ENCODE measurements at places on chromosomes 6 and 20.

DNA sequence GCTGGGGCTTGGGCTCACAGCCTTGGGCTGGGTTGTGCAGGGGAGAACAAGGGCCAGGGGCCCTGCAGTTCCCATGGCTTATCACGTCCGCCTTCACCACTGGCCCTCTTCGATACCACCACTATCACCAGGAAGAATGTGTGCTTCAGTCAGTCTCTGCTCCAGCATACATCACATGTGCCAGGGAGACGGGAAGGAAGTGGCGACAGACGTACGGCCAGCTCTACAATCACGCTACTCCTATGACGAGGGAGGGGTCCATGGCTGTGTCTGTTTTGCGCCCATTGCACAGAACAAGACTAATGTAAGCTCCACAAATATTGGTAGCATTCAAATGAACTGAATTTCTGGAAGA is 72.1 kb downstream of the TRAM2 start:
- no peak for DNase-seq

DNA sequence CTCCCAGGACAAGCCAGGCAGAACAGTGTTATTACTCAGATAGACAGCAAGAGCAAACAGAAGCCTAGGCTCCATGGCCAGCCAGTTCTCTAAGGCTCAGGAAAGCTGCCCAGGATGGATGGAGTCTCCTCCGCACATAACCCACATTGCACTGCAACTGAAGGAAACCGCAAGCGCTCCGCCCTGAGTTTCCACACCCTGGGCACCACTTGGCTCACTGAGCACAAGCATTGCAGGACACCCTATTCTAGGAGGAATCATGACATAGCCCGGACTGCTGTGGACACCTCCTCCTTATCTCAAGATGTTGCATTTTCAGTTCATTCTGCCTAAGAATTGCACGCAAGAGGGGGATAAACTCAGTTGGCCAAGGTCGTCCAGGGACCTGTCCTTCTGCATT is 42.9 kb downstream of the LINC00237 start:
- DNase-seq = no peak

DNA sequence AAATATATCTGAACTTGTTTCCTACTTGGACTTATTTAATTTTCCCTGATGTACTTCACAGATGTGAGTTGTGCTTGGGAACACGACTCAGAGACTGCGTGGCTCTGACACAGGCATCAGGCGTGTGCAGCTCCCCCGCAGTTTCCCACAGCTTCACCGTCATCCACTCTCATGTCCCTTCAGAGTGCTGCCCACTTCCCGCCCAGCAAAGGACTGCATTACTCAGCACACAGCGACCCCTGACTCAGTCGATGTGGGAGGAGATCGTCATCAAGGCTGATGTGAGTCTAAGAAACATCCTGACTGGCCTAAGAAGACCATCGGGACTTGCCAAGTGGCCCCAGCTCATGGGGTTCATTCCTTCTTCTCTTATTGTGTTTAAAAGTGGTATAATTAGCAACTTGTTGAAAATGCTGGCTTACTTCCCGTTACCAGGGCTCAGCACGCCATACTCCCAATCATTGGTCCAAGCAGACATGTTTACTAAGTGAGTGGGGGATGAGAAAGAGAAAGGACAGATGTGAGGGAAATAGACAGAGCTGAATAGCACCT is 539.4 kb upstream of the JARID2 start:
- no peak for DNase-seq

DNA sequence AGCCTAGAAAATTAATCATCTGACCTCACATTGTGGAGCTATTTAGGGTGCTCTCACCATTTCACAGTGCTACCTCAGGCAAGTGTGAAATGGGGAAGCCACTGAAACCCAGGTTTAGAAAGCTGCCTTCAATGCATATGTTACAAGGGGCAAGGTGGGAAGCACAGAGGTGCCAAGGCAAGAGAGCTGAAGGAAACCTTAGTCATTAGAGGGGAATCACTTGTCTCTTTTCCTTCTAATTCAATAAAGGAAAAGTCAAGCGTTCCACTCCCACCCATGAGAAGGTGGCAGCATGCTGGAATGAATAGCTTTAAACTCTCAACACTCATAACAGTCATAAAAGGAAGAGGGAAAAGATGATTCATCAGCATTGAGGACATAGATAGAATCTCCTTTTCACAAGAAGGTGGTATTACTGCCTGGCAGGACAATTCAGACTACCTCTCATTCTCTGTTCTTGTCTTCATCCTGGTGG is 251.9 kb upstream of the IRAK1BP1 start:
- DNase-seq = no peak

DNA sequence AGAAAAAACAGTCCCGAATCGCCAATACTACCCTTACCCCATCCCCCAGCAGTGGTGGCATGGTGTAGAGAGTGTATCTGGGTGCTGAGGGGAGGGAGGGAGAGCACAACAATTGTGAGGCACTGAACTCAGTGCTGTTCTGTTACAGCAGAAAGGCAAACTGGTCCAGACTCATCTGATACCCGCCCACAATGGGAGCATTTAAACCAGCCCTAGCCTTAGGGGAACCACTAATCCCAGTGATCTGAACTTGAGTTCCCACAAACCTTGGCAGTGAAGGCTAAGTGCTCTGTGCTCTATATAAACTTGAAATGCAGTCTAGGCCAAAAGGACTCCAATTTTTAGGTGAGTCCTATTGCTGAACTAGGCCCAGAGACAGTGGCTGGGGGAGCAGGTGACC is 666.4 kb upstream of the PTCHD4 start:
- no peak for DNase-seq

DNA sequence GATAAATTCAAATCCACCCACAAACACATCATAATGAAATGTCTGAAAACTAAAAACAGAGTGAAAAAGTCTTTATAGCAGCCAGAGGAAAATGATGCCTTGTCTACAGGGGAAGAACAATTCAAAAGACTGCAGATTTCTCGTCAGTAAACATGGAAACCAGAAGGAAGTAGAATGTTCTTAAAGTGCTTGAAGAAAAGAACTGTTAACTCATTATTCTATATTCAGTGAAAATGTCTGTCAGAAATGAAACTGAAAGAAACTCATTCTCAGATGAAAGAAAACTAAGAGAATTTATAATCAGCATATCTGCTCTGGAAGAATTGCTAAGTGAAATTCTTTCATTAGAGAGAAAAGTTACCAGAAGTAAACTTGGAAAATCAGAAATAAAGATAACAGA is 416.1 kb downstream of the TBC1D32 start:
- DNase-seq = no peak

DNA sequence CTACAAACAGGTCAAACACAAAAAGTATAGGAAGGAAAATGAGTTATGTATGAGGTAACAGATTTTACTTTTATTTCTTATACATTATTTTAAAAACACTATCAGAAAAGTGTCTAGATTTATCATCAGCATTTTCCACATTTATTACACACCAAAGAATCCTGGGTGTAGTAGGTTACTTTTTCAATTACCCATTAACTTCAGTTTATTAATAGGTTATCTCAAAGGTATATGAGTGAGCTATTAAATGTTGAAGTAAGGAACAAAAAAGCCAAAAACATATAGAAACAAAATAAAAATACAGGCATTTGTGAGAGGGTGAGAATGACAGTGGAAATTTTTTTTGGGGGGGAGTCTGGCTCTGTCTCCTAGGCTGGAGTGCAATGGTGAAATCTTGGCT is 150.5 kb downstream of the SIM1 start:
- no peak for DNase-seq

DNA sequence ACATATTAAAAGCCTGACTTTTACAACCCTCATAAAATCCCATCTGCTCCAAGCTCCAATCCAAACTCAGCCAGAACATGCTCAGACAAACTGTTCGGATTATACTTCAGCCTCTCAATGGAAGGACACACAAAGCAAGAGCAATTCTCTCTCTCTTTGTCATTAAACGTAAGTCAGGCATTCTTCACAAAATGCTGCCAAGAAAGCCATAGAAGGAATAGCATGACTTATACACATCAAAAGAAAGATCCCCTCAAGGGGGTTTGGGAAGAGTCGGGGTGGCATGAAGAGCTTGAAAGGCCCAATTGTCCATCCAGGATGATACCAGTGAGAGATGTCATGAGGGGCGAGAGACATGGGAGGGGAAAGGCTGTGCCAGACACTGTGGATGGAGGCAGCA is 268.9 kb downstream of the PREX1 start:
- no peak for DNase-seq

DNA sequence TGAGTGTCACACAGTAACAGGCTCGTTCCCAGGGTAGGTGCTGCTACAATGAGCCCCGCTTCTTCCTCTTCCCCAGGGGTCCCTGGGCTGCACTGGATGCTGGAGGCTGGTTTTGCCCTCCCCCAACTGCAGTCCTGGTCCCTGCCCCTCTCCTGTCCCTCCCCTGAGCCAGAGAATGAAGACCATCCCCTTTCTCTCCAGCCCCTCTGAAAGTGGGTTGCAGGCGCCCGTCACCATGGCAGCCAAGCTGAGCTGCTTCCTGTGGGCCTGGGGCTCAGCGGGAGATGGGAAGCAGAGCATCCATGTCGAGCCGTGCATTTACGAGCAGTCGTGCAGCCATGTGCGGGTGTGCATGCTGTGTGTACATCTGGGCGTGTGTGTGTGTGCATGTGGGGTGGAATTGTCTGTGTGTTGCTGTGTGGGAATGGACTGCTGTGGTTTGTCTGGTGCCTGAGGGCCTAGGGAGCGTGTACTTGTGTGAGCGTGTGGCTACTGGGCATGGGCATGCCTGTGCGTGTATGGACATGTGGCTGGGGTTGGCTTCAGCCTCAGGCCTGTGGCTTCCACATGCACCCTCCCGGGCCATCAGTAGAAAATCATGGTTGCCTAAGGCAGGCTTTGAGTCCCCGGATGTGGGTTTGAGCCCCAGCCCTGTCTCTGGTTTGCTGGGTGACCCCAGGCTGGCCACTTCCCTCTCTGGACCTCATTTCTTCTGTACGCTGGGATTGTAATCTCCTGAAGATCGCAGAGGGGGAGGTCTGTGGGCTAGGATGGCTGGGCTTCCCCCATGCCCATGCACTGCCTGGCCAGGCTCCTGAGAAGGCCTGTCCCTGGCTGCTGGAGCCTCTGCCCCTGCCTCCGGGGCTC is 48.8 kb downstream of the SRC start:
- DNase-seq = no peak

GRCh38 chr6:64777941-64778785 is 928.9 kb downstream of the EYS start:
- no peak for DNase-seq

- DNase-seq = no peak
Measured at GRCh38 chr20:47926731-47927130, 141.4 kb upstream of the SULF2 start.

DNA sequence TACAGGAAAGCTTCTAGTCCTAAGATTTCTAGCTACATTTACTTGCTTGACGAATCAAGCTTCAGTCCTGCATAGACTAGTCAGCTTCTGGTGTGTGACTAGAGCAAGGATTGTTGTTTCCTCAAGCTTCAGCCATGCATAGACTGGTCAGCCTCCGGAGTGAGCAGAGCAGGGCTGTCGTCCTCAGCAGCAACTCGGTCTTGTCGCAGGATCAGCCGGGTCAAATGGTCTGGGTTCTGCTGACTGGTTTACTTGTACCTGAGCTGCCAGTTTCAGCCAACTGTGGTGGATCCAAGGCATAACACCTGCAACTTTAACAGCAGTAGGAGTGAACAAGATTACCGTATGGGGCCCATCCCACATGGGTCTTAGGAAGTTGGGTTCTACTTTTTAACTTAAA is 10.8 kb upstream of the GMPR start:
- no peak for DNase-seq

GRCh38 chr6:75516757-75517156 is 23.2 kb upstream of the FILIP1 start:
- DNase-seq = no peak

- no peak for DNase-seq
Measured at GRCh38 chr20:36579996-36580545, 6.7 kb downstream of the TGIF2 start.

DNA sequence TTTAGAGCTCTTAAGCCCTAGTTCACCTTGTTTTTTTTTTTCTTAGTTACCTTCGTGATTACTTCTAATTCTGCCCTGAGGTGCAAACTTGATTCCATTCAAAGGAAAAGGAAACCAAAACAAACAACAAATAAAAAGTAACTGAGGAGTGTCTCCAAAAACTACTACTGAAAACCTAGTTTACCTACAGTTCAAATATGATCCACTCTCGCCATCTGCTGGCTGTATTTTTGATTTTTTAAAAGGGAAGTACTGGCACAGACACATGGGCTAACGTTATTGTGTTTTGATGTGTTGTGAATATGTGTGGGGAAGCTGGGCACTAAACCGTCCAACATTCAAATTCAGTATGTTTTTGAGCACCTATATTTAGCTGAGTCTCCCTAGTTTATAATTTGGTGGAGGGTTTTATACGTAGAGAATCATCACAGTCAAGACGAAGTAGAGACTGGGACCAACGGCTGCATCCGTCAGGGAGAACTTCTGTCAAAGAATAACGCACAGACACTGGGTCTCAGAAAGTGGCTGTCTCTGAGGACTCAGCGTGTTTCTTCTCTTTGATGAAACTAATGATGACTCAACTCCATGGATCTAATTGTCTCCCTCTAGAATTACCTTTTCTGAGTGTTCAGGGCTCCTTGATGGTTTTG is 373.5 kb upstream of the BTBD3 start:
- peak; percentile 88 for DNase-seq

Measured in Kasumi-1 (cell line).